ENCODE measurements at places on chromosomes 7 and 10.

DNA sequence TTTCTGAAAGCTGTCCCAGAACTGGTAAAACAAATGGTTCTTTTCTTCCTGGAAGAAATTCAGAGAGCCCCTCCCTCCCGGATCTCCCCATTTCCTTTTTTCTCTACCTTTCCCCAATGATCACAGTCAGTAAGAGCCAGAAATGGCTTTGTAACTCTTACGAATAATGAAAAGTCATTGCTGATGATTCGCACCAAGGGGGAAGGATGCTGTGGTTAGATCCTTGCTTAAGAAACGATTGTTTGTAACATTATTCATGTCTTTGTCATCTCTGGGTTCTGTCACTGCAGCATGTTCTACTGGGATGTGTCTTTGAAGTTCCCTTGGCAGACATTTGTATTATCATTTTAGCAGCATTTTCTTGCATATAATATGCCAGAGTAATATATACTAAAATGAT is 138.9 kb downstream of the CACNB2 start:
- DNase-seq = no peak

DNA sequence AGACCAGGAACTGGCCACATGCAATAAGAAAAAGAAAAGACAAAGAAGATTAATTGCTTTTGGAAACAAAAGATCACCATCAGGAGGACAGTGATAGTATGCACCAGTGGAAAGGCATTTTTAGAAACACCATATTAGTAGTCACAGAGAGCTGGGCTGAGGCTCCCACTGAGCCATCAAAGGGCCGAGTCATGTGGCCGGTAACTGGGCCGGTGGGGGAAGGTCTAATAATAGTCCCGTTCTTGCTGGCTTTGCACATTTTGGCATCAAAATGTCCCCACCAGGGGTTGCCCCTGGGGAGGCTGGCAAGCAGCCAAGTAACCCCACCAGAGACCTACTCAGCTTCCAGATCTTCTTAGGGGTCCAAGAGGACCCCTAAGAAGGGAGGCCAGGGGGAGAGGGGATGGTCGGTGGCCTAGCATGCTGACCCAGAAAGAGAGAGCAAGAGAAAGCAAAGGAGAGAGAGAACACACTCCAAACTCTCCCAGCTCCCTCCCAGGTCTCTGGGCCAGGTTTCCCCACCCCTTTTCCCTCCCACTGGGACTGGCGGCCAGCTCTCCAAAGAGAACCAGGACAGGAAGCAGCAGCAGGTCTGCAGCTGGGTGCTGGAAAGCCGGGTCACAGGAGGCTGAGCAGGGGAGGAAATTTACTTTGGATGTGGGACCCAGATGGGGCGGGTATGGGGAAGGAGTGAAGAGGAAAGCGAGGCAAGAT is 70.2 kb upstream of the FGFR2 start:
- DNase-seq = peak; percentile 18

DNA sequence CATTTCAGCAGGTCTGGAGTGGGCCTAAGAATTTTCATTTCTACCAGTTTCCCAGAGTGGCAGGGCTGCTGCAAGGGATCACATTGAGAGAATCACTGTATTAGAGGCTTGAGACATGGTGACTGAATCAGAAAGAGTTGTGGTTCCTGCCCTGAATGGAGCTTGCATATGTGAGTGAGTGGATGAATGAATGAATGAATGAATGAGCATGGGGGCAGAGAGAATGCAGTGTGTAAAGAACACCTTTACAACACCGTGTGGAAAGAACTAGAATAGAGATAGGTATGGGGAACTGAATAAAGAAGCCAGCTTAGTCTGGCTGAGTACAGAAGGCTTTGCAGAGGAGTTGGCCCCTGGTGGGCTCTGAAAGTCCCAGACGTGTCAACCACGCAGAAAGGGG is 142.8 kb upstream of the AGK start:
- DNase-seq = no peak

GRCh38 chr7:103097041-103097440 is 22.1 kb downstream of the ARMC10 start:
- DNase-seq = no peak

DNA sequence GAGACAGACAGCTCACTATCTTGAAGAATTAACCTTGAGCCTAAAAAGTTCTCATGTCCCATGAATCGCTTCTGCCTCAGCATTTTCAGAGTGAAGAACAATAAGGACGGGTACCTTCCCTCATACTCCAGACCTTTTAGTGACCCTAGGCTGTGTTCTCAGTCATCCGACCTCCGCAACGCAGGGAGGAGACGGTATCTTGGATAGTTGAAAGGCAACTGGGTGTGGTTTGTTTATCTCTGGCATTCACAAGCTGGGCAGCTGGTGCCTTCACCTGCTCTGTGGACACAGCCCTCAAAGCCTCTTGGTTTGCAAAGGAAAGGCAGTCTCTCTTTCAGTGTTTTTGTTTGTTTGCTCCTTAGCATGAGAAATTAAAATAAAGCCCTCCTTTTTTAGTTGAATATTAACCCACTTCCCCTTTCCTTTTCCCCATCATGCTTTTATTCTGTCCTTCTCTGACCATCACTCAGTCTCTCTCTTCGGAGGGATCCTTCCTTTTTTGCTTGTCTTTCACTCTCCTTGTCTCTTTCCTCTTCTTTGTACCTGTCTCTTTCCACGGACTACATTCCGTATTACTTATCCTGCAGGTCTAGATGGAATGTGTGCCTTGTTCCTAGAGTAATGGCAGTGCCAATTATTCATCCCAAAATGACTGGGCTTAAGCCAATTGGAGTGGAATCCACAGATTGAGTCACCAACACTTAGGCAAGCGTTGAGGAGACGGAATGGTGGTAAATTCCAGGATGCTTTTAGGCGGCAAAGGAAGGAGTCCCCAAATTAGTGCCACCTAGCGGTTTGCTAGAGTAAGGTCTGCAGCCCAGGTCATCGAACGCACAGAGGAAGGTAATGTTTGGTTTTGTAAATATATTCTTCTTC is 45.8 kb downstream of the PRR15 start:
- no peak for DNase-seq

DNA sequence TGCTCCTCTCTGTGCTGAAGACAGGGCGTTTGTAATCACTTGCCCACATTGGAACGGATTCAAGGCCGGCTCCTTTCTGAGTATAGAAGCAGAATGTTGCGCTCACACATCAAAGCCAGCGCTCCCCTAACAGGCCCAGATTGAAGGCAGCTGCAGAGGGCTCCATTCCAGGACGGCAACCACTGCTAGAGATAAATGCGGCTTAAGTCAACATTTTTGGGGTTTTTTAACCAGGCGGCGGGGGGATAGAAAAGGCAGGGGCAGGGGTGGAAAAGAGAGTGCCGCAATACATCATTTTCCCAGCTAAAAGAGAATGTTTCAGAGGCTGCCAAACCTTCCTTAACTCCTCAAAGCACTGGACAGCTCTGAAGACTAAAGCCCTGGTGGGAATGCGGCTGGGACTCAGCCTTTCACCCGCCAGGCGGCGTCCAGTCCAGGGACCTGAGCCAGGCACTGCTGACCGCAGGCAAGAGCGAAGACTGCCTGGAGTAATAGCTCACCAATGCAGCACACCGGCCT is 189.6 kb downstream of the TNS3 start:
- no peak for DNase-seq

GRCh38 chr10:33799281-33799943 is 464.9 kb upstream of the NRP1 start:
- DNase-seq = no peak

DNA sequence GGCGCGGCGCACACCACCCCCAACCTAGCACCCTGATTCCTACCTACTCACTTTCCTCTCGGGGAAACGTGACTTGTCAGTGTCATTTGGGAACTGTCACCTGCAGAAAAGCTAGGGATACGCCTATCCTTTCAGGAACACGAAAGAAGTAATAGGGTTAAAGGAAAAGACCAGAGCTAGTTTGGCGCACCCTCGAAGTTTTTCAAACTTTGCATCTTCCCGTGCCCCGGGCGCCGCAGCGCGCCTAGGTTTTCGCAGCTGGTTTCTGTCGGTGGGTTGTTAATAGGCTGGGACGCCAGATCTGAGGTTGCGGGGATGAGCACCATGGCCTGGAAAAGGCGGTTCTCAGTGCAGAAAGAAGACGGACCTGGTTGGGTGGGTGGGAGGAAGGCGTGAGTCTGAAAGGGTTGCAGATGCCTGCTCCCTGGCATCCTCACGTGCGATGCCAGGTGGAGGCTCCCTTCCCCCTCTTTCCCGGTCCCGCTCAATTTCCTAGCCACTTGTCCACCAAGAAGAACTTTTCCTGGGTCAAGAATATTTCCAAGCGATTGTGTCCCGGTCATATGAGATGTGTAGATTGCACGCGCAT is 568 bp upstream of the MEOX2 start:
- peak; percentile 2 for DNase-seq

DNA sequence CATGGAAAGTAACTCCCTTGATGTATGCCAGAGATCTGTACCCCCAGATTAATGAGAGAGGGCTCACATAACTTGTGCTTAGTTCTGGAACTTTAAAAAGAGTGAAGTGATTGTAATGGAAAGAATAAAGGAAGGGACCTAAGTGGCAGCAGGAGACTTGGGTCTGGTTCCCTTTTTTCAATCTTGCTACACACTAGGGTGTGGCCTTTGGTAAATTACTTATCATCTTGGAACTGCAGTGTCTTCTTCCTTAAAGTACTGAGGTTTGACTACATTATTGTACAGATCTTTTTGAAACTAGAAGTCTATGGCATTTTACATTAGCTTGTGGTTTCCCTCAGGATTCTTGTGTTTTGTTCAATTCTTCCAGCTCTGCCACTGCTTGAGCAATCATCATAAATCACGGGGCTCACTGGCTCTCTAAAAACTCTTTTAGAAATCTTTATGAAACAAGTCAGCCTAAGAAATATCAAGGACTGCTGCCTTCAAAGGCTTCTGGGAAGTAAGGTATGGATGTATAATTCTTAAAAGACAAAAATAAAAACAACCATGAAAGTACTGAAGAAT is 22.5 kb upstream of the CHRM2 start:
- no peak for DNase-seq

- no peak for DNase-seq
Measured at GRCh38 chr7:157576415-157576814, 239.6 kb downstream of the DNAJB6 start.

Data from neural crest cell (in vitro differentiated cells).